ENCODE measurements at places on chromosomes 7 and 10.

GRCh38 chr10:44343843-44344242, 41.1 kb downstream of the CXCL12 start:
- no peak for DNase-seq

GRCh38 chr7:49980465-49980864, 112.6 kb downstream of the ZPBP start:
- no peak for DNase-seq

- DNase-seq, result no peak
Observed at GRCh38 chr7:64630496-64630895, 35.4 kb upstream of the ZNF107 start.

DNA sequence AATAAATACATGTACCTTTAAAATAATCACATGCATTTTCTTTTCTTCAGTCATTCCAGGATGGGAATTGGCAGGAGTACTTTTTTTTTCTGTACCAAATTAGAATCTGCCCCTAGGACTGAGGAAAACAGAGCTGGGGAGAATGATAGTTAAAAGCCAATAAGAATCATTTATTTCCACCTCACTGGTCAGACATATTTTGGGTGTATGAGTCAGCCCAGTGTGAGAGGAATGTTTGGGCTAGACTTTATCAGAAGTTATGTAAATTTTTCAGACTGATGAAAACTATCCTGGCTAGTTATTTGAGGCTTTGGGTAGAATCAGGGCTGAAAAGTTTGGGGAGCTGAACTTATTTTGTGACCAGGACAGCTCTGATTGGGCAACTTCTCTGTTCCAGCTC, 303.1 kb upstream of the NPSR1 start:
- DNase-seq, result no peak

GRCh38 chr7:72234086-72234485, 178.1 kb downstream of the CALN1 start:
- DNase-seq, result no peak

- no peak for DNase-seq
Observed at GRCh38 chr10:2143213-2143835, 406.0 kb upstream of the ADARB2 start.

DNA sequence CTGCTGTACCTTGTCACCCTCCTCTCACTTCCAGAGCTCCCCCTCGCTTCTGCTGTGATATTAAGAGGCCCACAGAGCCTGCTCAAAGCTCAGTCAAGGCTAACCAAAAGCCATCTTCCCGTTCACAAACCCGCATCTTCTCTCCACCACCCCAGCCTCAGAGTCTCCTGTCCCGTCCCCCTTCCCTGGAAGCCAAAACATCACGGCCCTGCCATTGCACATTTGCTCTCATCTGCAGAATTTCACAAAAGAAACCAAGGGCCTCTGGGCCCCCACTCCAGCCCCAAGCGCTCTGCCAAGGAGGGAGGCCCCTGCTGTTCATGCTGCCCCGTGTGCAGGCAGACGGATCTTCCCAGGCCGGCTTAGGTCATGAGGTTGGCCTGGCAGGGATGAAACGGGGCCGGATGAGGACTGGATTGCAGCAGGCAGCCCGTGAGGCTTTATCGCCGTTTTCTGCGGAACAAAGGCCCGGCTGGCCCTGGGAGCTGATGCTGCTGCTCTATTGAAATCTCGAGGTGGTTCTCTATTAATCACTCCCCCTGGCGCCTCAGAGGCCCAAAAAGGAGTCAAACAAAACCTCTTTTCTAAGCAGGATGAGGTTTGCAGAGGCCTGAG, 31.6 kb upstream of the FOXK1 start:
- DNase-seq, result no peak

DNA sequence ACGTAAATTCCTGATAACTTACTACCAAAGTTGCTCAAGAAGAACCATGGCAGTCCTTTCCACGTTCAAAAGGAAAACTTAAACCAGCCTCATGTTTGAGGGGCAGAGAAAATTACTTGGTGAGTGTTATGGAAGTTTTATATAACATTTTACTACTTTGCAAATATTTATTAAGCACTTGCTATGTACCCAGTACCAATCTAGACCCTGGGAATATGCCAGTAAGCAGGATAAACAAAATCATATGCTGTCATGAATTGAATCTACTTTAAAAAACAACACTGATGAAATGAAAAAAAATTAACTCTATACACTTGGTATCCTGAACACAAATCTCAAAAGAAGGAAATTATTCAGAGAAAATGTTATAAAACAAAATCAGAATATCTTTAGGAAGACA, 46.1 kb downstream of the NCAPG2 start:
- no peak for DNase-seq

GRCh38 chr7:74185636-74186035, 11.5 kb downstream of the EIF4H start:
- no peak for DNase-seq

DNA sequence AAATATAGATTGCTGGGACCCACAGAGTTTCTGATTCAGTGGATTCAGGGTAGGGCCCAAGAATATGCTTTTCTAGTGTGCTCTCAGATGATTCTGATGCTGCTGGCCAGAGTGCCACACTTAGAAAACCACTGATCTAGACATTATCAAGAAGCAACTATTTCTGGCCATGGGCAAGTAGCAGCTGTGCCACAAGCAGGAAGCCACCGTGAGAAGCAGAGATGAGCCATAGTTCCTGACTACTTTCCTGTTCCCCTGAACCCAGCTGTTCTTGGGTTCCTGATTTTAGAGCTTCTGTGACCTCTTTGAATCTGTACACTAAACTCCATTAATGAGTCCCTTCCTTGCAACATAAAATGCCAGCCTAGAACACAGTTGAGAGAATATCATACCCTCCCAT, 38.1 kb upstream of the PIK3AP1 start:
- no peak for DNase-seq

GRCh38 chr7:139714163-139714901, 63.5 kb downstream of the HIPK2 start:
- no peak for DNase-seq

GRCh38 chr7:38410056-38410455, 136.6 kb upstream of the TARP start:
- DNase-seq, result no peak

DNA sequence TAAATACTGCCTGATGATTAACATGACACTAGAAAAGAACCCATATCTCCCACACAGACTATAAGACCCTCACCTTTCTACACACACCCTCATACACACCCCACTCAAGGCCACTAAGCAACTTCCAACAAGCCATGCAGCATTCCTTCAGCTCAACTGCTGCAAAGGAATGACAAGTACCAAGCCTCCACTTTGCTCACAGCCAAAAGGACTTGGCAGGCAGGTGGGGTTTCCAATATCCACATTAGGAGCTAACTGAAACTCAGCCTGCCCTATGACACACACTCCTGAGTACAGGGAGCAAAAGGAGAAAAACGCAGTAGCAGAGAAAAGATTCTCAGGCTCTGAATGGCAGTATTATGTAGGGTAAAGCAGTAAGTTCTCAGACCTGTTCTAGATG, 13.4 kb downstream of the USP54 start:
- DNase-seq, result no peak

DNA sequence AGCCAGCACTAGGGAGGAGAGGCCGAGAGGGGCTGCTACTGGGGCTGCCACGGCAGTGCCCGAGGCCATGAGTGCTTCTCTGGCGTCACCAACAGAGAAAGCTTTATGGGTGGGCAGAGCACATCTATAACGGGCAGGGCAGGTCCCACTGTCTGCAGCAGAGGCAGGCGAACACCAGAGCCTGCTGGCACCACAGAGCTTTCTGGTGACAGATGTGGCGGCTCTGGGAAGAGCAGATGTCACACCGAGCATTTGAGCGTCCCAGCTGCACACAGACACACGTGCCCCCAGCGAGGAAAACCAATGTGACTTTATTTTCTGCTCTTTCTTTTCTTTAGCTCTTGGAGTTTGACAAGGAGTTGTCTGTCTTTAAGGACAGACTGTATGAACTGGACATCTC, 20.5 kb downstream of the NKX6-2 start:
- DNase-seq, result no peak

- DNase-seq, result no peak
Observed at GRCh38 chr7:159007364-159007995, 137.2 kb downstream of the VIPR2 start.
